ENCODE measurements at places on chromosomes 12 and 14.

- peak; percentile 25 for DNase-seq
These were observed 391 bp downstream of the SERPINA4 start for GRCh38 chr14:94561656-94562010.

DNA sequence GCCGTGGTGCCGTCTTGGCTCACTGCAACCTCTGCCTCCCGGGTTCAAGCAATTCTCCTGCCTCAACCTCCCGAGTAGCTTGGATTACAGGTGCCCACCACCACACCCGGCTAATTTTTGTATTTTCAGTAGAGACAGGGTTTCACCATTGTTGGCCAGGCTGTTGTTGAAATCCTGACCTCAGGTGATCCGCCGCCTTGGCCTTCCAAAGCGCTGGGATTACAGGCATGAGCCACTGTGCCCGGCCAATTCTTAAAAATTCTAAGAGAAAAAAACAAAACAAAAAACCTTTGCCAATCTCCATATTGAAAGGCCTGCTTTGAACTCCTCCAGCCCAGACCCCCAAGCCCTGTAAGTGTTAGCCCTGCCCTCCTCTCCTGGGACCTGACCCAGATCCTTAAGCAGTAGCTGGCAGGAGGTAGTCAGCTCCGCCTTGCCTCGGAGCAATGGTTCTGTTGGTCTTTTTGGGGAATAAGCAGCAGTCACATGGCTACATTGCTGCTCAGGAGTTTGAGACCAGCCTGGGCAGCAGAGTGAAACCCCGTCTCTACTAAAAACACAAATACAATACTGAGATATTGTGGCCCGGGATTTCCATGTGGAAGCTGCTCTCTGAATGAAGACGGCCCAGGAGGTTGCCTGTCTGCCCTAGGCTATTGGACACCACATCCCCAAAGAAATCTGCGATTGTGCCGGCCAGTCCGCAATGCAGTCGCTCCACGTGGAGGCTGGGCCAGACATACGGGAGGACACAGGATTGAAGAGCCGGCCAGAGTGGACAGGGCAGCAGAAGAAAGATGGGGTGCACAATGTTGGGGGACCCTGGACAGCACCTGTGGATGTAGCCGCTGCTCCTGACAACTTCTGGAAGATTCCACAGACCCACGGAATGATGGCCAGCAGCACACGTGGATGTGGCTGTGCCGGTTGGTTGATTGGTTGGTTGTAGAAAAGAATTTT, 28.8 kb upstream of the BEGAIN start:
- DNase-seq, result peak; percentile 21

- no peak for DNase-seq
These were observed 27.7 kb downstream of the SETD3 start for GRCh38 chr14:99452968-99453367.

- DNase-seq, result no peak
These were observed 11.7 kb upstream of the KRT73 start for GRCh38 chr12:52630008-52630500.

DNA sequence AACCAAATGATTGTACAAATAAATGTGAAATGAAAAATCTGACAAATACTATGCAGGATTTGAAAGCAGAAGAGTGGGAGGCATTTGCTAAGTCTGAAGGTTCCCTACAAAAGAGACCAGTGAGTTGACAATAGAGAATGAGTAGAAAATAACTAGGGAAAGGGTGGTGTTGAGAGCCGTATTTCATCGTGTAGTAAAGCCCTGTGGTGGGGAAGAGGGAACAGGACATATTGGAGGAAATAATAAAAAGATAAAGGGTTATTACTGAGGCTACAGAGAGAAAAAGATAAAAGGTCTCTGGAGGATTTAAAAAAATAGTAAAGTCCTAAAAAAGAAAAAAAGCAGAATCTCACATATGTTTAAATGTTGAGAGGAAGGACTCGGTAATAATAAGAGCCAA, 268.8 kb downstream of the DUSP6 start:
- no peak for DNase-seq

- DNase-seq, result no peak
These were observed 188.9 kb downstream of the ETV6 start for GRCh38 chr12:11838403-11838802.

GRCh38 chr12:104784592-104784991, 173.5 kb downstream of the SLC41A2 start:
- no peak for DNase-seq

DNA sequence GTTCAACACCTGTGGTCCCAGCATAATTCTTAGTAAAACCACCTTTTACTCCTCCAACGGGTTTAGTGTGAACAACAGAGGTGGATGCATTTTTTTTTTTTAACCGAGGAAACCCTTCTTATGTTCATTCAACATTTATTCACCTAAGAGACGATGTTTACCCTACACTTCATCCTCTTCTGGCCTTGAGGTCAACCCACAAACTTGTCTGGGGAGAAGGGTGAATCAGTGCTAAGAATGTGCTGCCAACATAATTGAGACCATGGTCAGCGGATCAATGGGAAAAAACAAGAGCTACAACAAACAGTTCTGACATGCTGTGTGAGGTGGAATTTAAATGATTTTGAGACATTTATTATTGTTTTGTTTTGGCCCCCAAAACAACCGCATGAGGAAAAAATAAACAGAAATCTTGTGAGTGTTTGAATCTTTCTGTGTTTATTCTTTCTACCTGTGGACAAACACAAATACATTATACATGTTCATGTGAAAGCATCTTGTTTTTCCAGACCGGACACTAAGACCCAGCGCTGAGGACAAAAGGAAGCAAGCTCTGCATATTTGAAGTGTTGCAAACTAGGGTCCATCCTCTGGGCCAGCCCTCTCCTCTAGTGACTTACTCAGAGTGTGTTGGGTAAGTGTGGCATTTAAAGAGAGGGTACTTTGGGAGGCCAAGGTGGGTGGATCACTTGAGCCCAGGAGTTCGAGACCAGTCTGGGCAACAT, 5.1 kb upstream of the USP30 start:
- no peak for DNase-seq

DNA sequence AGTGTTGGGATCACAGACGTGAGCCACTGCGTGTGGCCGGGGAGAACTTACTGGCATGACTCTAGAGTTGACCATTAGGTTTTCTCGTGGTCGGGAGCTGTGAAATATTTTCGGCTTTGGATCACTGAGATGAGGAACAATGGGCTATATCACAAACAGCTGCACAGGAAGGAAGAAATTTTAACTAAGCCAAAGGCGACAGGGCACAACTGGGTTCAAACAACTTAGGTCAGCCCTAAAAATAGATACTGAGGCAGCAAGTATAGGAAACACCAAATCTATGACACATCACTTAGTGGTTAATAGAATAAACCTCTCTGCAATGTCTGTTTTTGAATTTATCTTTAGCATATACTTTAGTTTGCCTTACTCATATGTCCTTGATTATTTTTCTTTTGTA, 162.9 kb downstream of the LRIG3 start:
- DNase-seq, result no peak

DNA sequence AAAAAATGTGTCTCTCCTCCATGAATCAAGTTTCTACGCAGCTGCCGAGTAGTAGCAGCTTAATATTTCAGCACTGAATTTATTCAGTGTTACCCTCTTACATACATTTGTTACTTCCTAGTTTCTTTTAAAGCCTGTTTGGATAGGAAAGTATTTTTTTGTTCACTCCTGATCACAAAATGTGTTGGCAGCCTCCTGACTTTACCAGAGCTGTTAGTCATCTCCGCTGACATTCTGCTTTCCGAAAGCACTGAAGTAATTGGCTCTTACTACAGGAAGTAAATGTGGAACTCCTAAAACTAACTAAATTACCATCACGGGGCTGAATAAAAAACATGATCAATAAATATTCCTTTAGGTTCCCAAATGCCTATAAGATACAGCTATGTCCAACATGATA, 225.5 kb downstream of the EPS8 start:
- no peak for DNase-seq

- no peak for DNase-seq
These were observed 258.9 kb upstream of the LRIG3 start for GRCh38 chr12:59179231-59179630.

- no peak for DNase-seq
These were observed 65.0 kb upstream of the SINHCAF start for GRCh38 chr12:31390991-31391390.

GRCh38 chr14:58167891-58168290, 15.9 kb upstream of the ARMH4 start:
- no peak for DNase-seq

GRCh38 chr14:88863167-88863566, 38.7 kb downstream of the TTC8 start:
- DNase-seq, result no peak

DNA sequence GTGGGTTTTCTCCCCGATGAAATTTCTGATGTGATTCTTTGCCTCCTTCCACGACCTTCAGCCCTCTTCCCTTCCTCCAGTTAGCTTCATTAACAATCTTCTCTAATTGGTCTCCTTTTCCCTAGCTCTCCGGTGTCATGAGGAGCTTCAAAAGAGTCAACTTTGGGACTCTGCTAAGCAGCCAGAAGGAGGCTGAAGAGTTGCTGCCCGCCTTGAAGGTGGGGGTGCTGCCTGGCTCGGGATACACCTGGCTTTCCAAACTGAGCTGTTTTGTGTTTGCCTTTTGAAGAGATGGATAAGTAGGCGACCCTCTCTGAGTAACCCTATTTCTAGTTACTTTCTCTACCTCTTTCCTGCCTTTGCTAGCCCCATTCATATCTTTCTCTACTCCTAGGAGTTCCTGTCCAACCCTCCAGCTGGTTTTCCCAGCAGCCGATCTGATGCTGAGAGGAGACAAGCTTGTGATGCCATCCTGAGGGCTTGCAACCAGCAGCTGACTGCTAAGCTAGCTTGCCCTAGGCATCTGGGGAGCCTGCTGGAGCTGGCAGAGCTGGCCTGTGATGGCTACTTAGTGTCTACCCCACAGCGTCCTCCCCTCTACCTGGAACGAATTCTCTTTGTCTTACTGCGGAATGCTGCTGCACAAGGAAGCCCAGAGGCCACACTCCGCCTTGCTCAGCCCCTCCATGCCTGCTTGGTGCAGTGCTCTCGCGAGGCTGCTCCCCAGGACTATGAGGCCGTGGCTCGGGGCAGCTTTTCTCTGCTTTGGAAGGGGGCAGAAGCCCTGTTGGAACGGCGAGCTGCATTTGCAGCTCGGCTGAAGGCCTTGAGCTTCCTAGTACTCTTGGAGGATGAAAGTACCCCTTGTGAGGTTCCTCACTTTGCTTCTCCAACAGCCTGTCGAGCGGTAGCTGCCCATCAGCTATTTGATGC, 797 bp downstream of the ESPL1 start:
- DNase-seq, result no peak

DNA sequence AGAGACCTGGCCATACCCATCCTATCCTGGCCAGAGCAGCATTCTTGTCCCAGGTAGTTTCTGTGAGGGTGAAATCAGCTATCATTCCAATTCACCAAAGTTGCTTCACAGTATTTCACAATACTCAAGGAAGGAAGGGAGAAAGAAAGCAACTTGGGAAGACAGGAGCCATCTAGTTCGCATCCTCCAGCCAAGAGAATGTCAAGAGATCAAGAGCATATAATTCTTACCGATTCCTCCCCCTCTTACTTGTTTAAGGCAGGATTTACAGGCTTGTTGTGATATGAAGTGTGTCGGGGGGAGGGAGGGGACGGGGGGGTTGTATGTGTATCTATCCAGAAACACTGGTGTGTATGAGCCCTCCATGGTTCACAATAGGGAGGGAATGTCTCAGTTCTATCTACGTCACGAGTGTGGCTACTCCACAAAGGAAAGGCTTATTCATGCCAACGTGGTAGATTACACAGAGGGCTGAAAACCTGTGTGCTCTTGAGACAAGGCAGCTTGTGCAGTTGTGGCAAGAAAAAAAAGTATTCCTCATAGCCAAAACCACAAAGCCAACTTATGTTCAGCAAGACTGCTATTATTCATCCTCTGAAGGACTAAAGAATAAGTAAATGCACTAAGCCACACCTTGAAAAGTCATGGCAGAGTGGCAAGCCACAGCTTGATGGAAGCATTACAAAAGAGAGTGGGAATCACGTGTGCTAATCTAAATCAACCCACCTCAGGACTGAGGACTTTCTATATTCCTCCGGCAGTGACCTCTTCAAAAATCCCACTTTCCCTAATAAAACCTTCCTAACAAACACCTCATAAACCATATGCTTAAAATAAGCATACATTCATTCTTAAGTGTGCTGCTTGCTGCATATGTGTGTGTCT, 35.0 kb downstream of the CORO1C start:
- DNase-seq, result no peak

DNA sequence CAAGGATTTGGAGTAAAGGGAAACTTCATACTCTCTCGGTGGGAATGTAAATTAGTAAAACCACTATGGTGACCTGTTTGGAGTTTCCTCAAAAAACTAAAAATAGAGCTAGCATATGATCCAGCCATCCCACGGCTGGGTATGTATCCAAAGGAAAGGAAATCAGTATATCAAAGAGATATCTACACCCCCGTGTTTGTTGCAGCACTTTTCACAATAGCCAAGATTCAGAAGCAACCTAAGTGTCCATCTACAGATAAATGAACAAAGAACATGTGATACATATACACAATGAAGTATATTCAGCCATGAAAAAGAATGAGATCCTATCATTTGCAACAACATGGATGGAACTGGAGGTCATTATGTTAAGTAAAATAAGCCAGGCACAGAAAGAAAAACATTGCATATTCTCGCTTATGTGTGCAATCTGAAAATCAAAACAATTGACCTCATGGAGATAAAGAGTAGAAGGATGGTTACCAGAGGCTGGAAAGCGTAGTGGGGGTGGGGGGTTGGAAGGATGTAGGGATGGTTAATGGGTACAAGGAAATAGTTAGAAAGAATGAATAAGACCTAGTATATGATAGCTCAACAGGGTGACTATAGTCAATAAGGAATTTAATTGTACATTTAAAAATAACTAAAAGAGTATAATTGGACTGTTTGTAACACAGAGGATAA, 468.0 kb downstream of the BCAT1 start:
- DNase-seq, result no peak

DNA sequence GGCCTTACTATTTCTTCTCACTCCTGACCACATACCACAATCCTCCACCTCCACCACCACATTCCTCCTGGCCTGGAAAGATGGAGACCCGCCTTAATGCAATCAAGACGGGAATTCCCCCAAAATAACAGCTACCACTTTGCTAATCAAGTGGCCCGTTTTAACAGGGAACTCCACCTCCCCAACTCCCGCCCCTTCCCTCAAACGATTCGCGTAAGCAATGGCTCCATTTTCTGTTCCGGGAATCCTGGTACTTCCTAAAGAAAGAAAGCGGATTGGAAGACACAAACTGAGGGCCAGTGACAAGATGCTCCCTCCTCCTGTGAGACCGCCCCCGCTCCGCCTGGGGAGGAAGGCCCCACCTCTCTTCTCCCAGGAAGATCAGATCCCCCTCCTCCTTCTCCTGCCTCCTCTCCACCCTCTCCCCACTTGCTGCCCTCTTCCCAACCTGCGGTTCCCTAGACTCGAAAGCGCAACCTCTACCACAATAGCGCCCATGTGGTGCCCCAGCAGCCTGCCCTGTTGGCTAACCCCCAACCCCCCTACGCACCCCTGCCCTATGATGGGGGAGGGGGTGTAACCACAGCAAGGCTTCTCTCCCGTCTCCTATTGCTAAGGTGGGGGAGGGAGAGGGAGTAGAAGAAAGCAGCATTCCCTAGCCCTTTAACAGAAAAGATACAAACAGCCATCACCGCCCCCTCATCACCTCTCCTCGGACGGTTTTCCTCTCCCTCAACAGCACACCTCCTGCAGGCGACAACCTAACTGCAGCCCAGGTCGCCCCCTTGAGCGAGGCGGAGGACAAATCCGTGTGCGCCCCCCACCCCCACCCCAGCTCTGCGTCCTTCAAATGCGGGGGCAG, 777 bp downstream of the ARF3 start:
- peak; percentile 91 for DNase-seq

GRCh38 chr12:121769831-121770301, 23.6 kb downstream of the RHOF start:
- DNase-seq, result no peak
